ENCODE measurements at places on chromosomes 6 and 20. TPM values are rescaled to one million over a fixed set of nuclear protein-coding genes. Genes with fewer than 3 reads are reported as not detected.

DNA sequence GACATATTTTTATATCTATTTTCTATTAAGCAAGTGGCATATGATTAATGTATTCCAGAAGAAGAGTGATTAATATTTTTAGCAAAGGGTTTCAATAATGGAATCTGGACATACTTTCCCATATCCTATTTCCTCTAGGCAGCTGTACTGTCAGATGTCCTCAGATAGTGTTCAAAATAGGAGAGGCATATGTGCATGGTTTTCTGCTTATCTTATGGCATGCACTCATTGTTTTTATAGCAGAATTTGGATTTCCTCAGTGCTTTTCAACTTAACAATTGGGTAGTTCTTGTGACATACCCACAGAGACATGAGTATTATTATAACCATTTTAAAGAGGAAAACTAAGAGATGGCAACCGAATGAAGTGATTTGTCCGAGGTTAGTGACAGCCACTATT is 12.6 kb upstream of the SLC17A5 start:
- DNase-seq: no peak
- no peaks in the 10 kb centered on the region for H3K27me3 ChIP-seq
- no peak overlapping the region for H3K4me3 ChIP-seq
- no peaks in the 10 kb centered on the region for H3K36me3 ChIP-seq

- H3K4me3 ChIP-seq: no peak overlapping the region
- peaks cover 3% of the 10 kb centered on the region for H3K36me3 ChIP-seq
- DNase-seq: no peak
- H3K27me3 ChIP-seq: no peaks in the 10 kb centered on the region
- H3K27ac ChIP-seq: no peak overlapping the region
Measured at GRCh38 chr20:35837577-35838195, 65.9 kb downstream of the PHF20 start.

DNA sequence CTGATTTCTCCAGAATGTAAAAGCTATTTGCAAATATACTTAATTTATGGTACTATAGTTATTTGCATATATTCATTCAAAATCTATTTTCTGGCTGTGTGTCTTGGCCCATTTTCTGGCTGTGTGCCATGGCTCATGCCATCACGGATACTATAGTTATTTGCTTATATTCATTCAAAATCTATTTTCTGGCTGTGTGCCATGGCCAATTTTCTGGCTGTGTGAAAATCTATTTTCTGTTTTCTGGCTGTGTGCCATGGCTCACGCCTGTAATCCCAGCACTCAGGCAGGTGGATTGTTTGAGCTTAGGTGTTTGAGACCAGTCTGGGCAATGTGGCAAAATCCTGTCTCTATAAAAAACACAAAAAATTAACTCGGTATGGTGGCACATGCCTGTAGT is 28.9 kb upstream of the RIPK1 start:
- no peaks in the 10 kb centered on the region for H3K4me1 ChIP-seq
- no peaks in the 10 kb centered on the region for H3K27me3 ChIP-seq
- DNase-seq: no peak
- H3K27ac ChIP-seq: no peak overlapping the region
- H3K36me3 ChIP-seq: no peaks in the 10 kb centered on the region
- H3K4me3 ChIP-seq: no peak overlapping the region

DNA sequence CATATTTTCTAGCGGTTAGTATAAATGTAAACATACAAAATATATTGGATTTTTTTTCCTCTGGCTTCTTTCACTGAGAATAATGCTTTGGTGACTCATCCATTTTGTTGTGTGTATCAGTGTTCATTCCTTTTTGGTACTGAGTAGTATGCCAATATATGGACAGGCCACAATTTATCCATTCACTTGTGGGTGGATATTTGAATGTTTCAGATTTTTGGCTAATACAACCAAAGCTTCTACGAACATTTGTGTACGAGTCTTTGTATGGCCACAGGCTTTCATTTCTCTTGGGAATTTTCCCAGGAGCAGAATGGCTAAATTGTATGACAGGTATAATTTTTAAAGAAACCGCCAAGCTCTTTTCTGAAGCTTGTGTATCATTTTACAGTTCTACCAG is 677.5 kb downstream of the HDGFL1 start:
- no peaks in the 10 kb centered on the region for H3K36me3 ChIP-seq
- H3K27ac ChIP-seq: no peak overlapping the region
- no peaks in the 10 kb centered on the region for H3K27me3 ChIP-seq
- no peak for DNase-seq
- H3K4me1 ChIP-seq: no peaks in the 10 kb centered on the region

GRCh38 chr6:26441977-26442376 is 1.7 kb downstream of the BTN3A3 start:
- no peaks in the 10 kb centered on the region for H3K4me1 ChIP-seq
- no peak overlapping the region for H3K27ac ChIP-seq
- DNase-seq: no peak
- no peak overlapping the region for H3K4me3 ChIP-seq

GRCh38 chr20:36836591-36837269 is 39.2 kb upstream of the TLDC2 start:
- no peak for DNase-seq
- peak overlapping the region; percentile 89 for H3K27ac ChIP-seq

Gene SIRPD
- total RNA-seq: not detected

Gene TRAPPC3L
- 16.1 TPM for total RNA-seq

Gene HSPA1L
- total RNA-seq: 3.3 TPM
